ENCODE measurements at places on chromosomes 4 and X.

GRCh38 chr4:61511716-61512488, 311.8 kb downstream of the ADGRL3 start:
- no peak for DNase-seq

GRCh38 chrX:109830704-109831206, 97.7 kb upstream of the ACSL4 start:
- DNase-seq: peak; percentile 91

GRCh38 chr4:101419336-101420135, 72.2 kb upstream of the PPP3CA start:
- DNase-seq: no peak

DNA sequence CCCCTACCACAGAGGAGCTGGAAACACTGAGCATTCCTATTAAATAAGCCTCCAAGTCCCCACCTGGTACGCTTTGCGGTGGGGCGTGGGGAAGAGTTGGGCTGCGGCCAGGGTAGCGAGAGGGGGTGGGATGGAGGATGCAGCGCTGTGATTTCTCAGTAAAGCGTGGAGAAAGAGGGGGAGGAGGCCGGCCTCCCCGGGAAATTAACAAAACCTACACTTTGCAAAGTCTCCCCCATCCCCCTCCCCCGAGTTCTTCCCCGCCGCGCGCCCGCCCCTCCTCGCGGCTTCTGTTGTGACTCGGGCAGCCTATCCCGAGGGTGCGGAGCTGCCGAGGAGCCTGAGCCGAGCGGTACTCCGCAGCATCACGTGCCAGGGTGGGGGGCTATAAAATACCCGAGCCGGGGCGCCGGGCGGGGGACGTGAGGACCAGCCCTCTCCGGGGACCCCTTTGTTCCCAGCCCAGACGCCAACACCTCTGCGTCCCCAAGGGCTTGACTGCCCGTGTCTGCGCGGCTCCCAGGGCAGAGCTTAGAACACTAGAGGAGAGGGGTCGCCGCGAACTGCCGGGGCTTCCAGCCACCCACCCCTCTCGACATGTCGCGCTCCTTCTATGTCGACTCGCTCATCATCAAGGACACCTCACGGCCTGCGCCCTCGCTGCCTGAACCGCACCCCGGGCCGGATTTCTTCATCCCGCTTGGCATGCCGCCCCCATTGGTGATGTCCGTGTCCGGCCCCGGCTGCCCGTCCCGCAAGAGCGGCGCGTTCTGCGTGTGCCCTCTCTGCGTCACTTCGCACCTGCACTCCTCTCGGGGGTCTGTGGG, at the start of gene GSX2:
Gene GSX2, plus strand, starts transcription at position 416 of the 827 bp plus-strand sequence. Its CDS starts 182 bp downstream, at position 598.
- no peak for DNase-seq

DNA sequence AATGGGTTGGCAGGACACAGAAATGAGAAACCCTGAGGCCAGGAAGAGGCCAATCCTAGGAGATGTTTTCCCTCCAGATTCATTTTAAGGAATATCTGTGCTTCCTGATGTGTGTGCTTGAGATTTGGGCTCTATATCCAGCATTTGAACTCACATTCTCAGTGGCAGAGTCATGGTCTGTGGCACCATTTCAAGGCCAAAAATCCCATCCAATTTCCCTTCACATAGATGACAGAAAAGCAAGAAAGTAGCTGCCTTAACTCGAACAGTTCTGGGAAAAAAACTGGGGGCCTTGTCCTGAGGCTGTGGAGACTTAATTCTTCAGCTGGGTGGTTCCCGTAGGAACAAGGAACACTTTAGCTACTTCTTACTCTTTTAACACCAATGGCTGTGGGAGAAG, 27.4 kb downstream of the TAF7L start:
- DNase-seq: no peak
